ENCODE measurements at places on chromosomes 11 and 22.

DNA sequence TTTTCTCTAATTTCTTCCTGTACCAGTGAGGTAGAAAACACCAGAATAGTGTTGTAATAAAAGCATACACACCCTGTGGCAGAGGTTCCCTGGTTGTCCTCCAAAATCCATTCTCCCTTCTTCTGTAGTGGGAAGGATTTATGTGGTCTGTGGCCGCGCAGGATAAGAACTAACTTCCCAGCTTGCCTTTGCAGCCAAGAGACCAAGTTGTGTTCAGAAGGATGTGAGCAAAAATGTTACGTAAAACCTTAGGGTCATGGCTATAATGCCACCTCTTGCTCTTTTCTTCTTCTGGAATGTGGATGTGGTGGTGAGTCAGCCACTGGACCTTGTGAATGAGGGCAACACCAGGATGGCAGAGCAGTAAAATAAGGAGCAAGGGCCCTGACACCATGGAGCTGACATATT, 28.4 kb downstream of the CCDC90B start:
- no peak for DNase-seq

- DNase-seq, result no peak
Observed at GRCh38 chr11:61511383-61511782, 2.8 kb downstream of the LRRC10B start.

DNA sequence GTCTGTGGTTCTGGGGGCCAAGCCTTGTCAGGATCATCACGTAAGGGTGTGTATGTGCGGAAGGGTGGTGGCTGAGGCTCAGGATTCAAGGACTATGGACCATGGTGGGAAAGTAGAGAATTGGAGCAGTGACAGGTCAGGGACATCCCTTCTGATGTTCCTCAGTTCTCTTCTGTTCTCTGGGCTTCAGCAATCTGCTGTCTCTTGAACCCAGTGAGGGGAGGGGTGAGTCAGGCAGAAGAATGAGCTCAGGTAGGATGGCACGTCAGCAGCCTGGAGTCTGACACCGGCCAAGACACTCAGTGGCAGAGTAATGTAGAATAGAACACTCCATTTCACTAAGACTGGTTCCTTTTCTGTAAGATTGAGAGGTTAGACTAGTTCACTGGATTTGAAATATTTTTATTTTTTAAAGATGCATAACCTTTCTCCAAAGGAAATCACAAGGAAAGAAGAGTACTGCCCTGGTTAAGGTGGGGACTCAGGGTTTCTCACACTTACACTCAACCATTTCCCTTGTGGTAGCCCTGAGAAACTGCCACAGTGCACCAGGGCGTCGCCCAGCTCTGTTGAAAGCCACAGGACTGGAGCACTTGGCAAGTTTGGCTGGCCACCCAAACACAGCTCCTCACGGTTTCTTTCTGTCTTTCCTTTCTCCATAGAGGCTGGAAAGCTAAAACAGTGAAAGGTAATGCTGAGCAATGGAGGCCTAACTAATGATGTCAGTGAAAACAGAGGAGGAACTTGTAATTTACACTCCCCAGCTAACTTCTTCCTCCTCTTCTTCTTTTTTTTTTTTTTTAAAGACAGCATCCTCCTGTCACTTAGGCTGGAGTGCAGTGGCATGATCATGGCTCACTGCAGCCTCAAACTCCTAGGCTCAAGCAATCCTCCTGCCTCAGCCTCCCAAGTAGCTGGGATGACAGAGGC, 23.1 kb upstream of the MICAL2 start:
- no peak for DNase-seq

DNA sequence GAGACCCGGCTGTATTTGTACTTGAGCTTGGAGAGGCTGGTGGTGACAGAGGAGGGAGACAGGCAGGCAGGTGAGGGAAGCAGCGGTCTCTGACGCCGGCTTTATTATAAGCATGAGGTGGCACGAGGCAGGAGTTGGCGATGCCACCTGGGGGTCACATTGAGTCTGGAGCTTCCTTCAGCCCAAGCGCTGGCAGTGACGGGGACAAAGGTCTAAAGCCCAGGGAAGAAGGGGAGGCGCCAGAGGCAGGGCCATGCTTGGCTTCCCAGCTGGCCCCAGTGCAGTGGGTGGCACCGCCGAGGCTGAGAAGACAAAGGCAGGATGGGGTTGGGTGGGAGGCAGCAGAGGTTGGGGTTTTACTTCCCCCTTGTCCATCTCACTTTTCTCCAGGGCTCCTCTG, 4.5 kb downstream of the FXYD2 start:
- DNase-seq, result no peak

GRCh38 chr11:11725438-11725837, 103.6 kb upstream of the GALNT18 start:
- DNase-seq, result no peak

DNA sequence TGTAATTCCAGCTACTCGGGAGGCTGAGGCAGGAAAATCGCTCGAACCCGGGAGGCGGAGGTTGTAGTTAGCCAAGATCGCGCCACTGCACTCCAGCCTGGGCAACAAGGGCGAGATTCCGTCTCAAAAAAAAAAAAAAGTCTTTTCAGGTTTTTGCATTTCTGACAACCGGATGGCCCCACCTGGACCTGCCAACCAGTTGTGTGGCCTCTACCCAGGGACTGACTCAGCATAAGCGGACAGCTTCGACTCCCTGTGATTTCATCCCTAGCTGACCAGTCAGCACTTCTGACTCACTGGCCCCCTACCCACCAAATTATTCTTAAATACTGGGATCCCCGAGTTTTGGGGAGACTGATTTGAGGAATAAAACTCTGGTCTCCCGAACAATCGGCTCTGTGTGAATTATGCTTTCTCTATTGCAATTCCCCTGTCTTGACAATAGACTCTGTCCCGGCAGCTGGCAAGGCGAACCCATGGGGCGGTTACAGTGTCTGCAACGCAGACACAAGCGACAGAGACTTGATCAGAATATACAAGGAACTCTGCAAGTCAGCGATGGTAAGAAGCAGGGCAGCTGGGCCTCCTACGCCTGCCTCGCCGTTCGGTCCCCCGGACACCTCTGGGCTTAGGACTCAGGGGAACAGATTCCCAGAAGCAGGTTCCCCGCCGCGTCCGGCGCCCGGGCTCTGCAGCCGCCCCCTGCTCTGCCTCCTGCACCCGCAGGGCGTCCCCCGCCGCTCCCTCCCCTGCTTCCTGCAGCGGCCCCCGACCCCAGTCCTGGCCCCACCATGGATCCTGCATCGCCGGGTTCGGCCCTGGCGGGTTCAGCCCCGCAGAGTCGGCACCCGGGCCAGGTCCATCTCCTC, 741 bp upstream of the TALDO1 start:
- DNase-seq, result no peak

All from nephron progenitor cell (in vitro differentiated cells).